ENCODE measurements at places on chromosomes 1 and 21. TPM values are rescaled to one million over a fixed set of nuclear protein-coding genes. Genes with fewer than 3 reads are reported as not detected.

DNA sequence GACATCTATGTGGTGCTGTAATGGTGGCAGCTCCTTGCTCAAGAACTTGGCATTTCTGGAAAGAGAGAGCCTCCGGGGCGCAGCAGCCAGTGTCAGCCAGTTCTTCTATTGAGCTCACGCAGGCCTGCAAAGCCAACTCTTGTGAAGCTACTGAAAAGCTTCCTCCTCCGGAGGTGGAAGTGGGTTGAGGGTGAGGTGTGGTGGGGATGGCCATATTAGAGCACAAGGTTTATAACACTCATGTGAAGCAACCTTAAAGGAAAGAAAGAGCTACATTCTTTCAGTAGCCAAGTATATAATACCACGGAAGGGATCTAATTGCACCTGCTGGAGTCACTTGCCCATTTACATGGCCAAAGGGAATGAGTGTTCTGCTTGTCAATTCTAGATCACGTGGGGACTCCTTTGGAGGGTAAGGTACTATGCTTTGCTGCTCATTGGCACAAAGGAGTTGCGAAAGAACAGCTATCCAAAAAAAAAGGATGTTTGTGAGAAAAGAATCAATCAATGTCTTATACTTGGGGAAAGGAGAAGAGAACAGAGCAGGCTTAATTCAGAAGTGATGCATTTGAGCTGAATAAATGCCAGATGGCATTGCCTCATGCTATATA, 18.3 kb upstream of the MAP10 start:
- no peak for DNase-seq
- no peak overlapping the region for H3K4me3 ChIP-seq
- no peak overlapping the region for H3K27ac ChIP-seq
- no peaks in the 10 kb centered on the region for H3K4me1 ChIP-seq
- H3K36me3 ChIP-seq, result no peaks in the 10 kb centered on the region
- H3K27me3 ChIP-seq, result peaks cover 15% of the 10 kb centered on the region

The GRIK3 gene
- not detected for total RNA-seq

- DNase-seq, result no peak
- H3K4me1 ChIP-seq, result no peaks in the 10 kb centered on the region
- no peaks in the 10 kb centered on the region for H3K27me3 ChIP-seq
- no peak overlapping the region for H3K4me3 ChIP-seq
- no peak overlapping the region for H3K27ac ChIP-seq
These were observed 47.2 kb upstream of the PRMT6 start for GRCh38 chr1:107009281-107009680.

- H3K27me3 ChIP-seq, result peaks cover 13% of the 10 kb centered on the region
- no peaks in the 10 kb centered on the region for H3K36me3 ChIP-seq
- DNase-seq, result no peak
- H3K4me3 ChIP-seq, result no peak overlapping the region
These were observed 278.5 kb upstream of the C1orf174 start for GRCh38 chr1:4178501-4179113.

DNA sequence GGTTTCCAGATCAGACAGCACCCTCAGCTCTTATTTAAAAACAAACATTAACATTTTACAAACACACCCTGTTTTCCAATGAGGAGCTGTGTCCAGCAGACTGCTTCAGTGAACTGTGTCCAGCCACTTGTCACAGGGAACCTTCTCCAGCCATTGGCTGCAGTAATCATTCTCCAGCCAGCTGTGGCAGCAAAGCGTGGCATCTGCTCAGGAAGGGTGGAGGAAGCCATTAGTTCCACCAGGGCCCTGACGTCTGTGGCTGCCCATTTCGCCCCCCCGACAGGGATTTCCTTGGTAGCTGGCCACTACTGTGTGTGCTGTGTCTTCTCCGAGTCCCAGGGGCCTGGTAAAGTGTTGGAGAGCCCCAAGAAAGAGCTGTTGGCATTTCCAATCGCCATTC, 62.9 kb upstream of the SELENON start:
- no peak overlapping the region for H3K27ac ChIP-seq
- H3K4me3 ChIP-seq, result no peak overlapping the region
- DNase-seq, result no peak
- H3K27me3 ChIP-seq, result peaks cover 67% of the 10 kb centered on the region
- H3K4me1 ChIP-seq, result no peaks in the 10 kb centered on the region

GRCh38 chr1:32702599-32703478, at the start of gene SYNC:
SYNC (minus strand) TSS chr1:32702770; CDS start chr1:32702660, 110 bp downstream.
- H3K4me1 ChIP-seq, result peaks cover 11% of the 10 kb centered on the region
- H3K27ac ChIP-seq, result no peak within 1 kb of the TSS
- H3K27me3 ChIP-seq, result no peaks in the 10 kb centered on the region
- DNase-seq, result peak; percentile 45
- H3K4me3 ChIP-seq, result peak within 1 kb of the TSS; percentile 59

The HES4 gene
- total RNA-seq, result 51.3 TPM

DNA sequence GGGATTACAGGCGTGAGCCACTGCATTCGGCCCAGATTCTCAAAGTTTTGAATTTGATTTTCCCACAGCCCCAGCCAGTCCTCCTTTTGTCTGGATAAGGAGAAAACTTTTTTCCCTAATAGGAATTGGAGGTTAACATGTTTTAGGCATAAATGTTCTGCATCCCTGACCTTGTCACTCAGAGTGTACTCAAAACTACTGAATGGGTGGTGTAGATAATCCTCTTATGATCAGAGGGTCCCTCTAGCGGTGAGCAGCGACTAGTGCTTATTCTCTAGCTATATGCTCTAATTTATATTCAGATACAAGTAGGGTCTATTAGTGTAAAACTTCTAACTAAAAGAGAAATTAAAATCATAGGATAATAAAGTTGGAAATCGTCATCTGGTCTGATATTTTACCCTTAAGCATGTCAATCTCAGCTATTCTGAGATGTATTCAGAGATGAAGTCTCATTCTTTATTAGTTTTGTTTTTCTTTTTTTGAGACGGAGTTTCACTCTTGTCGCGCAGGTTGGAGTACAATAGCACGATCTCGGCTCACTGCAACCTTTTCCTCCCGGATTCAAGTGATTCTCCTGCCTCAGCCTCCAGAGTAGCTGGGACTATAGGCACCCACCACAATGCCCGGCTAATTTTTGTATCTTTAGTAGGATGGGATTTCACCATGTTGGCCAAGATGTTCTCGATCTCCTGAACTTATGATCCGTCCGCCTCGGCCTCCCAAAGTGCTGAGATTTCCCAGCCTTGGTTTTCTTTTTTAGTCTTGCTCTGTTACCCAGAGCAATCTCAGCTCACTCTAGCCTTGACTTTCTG, 2.7 kb upstream of the PSMD4 start:
- H3K36me3 ChIP-seq, result peaks cover 73% of the 10 kb centered on the region
- DNase-seq, result peak; percentile 72
- no peaks in the 10 kb centered on the region for H3K27me3 ChIP-seq
- H3K27ac ChIP-seq, result no peak overlapping the region

DNA sequence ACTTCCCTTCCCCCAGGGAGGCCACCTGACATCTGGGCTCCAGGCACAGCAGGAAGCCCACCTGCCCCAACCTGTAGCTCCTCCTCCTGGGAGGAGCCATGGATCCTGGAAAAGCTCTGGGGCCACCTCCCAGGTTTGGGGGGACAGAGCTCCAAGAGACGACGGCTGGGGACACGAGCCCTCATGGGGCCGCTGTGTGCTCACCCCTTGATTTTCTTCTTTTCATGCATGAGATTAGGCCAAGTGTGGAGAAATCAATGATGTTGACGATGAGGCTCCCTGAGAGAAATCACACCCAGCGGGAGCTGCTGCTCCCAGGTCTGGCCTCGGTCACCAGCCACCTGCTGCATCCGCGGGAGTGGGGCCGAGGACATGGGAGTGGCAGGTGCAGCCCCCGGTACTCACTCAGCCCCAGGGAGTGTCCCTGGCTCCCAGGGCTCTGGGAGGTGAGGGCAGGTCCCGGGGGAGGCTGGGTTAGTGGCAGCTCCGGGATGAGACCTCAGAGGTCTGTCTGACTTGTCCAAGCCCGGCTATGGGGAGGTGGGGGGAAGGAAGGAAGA, 8.7 kb downstream of the TNFRSF14 start:
- no peaks in the 10 kb centered on the region for H3K27me3 ChIP-seq
- peak overlapping the region; percentile 27 for H3K27ac ChIP-seq
- DNase-seq, result no peak

DNA sequence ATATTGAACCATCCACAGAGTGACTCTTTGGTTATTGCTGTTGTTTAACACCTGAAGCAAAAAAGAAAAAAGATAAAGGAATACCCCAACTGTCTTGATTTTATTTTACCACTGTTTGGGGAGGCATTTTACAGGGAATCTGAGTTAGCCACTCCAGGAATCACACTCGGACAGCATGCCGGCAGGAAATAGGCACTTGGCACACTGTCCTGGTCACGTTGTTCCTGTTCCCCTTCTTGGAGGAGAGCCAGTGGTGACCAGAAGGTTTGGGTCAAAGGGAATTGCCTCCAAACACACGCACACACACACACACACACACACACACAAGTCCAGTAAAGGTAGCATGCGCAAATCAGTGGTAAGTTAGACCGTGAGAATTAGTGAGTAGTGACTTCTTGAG, 13.8 kb downstream of the RGS4 start:
- no peaks in the 10 kb centered on the region for H3K36me3 ChIP-seq
- no peak overlapping the region for H3K27ac ChIP-seq
- no peaks in the 10 kb centered on the region for H3K27me3 ChIP-seq
- no peak for DNase-seq
- no peak overlapping the region for H3K4me3 ChIP-seq

The S100B gene
- not detected for total RNA-seq

The LYPD8 gene
- not detected for total RNA-seq

The IPP gene
- 11.6 TPM for total RNA-seq

The TNFRSF4 gene
- not detected for total RNA-seq

The NT5C1A gene
- not detected for total RNA-seq

- H3K27me3 ChIP-seq, result no peaks in the 10 kb centered on the region
- no peak overlapping the region for H3K27ac ChIP-seq
- no peak for DNase-seq
These were observed 298.9 kb downstream of the RYR2 start for GRCh38 chr1:237340892-237341291.

GRCh38 chr21:23886828-23887724, 1720.2 kb downstream of the MRPL39 start:
- no peaks in the 10 kb centered on the region for H3K4me1 ChIP-seq
- DNase-seq, result no peak
- H3K27me3 ChIP-seq, result no peaks in the 10 kb centered on the region
- no peaks in the 10 kb centered on the region for H3K36me3 ChIP-seq
- no peak overlapping the region for H3K27ac ChIP-seq

DNA sequence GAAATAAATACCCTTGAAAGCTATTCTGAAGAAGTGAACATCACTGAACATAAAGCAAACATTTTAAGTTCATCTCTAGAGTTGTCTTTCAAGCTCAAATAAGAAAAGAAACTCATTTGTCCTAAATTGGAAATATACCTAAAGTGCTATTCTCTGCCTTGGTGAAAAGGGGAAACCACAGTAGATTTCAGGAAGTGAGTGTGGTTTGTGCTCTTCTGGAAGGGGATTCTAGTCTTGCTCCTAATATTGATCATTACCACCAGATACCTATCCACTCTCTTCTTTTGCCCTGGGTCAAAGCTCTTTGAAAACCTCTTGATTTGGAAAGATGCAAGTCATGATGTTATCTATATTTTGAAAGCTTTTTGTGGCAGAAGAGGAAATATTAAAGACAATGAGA, 798.1 kb downstream of the ADGRL2 start:
- no peaks in the 10 kb centered on the region for H3K4me1 ChIP-seq
- H3K4me3 ChIP-seq, result no peak overlapping the region
- no peak for DNase-seq
- H3K36me3 ChIP-seq, result no peaks in the 10 kb centered on the region
- no peak overlapping the region for H3K27ac ChIP-seq
- no peaks in the 10 kb centered on the region for H3K27me3 ChIP-seq

The MEX3A gene
- 5.0 TPM for total RNA-seq

GRCh38 chr1:228108055-228108690, 926 bp downstream of the MRPL55 start:
- peaks cover 68% of the 10 kb centered on the region for H3K36me3 ChIP-seq
- DNase-seq, result no peak
- H3K27me3 ChIP-seq, result no peaks in the 10 kb centered on the region
- H3K4me3 ChIP-seq, result peak overlapping the region; percentile 89
- H3K4me1 ChIP-seq, result peaks cover 34% of the 10 kb centered on the region

GRCh38 chr1:57048856-57049255, 83.0 kb upstream of the C8B start:
- no peaks in the 10 kb centered on the region for H3K4me1 ChIP-seq
- H3K27ac ChIP-seq, result no peak overlapping the region
- no peaks in the 10 kb centered on the region for H3K36me3 ChIP-seq

GRCh38 chr1:22738522-22738921, 27.9 kb downstream of the EPHB2 start:
- no peak for DNase-seq
- no peak overlapping the region for H3K27ac ChIP-seq
- no peak overlapping the region for H3K4me3 ChIP-seq

- H3K36me3 ChIP-seq, result no peaks in the 10 kb centered on the region
- no peak for DNase-seq
- H3K4me1 ChIP-seq, result peaks cover 9% of the 10 kb centered on the region
- no peaks in the 10 kb centered on the region for H3K27me3 ChIP-seq
These were observed 298.5 kb downstream of the SRGAP2C start for GRCh38 chr1:121483234-121483633.

DNA sequence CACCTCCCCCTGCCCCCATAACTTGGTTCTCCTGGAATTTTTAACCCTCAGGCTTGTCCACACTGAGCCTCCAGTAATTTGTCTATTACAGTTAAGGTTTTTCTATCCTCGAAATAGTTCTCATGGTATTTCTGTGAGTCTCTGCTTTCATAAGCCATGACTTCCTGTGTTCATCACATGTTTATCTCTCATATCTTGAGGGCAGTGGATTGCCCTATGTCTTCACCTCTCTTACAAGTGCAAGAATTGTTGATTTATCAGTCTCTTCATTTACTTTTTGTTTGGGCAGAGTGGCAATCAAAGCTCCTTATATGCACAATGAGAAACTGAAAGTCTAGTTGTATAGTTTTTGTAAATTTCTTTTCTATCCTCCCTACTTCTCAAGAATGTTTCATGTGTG, 328.4 kb downstream of the PLA2G4A start:
- H3K27ac ChIP-seq, result no peak overlapping the region
- peaks cover 7% of the 10 kb centered on the region for H3K4me1 ChIP-seq
- H3K4me3 ChIP-seq, result no peak overlapping the region
- H3K36me3 ChIP-seq, result no peaks in the 10 kb centered on the region
- DNase-seq, result no peak
- no peaks in the 10 kb centered on the region for H3K27me3 ChIP-seq

GRCh38 chr1:87867626-87868025, 538.9 kb downstream of the LMO4 start:
- no peak overlapping the region for H3K27ac ChIP-seq
- no peak for DNase-seq
- no peak overlapping the region for H3K4me3 ChIP-seq
- H3K36me3 ChIP-seq, result peaks cover 4% of the 10 kb centered on the region

Data from Calu3 (cell line).